ENCODE measurements at places on chromosomes 11 and 22.
A peak's percentile ranks its signal among the peaks of the same experiment; 100 is the strongest.

GRCh38 chr22:36152088-36152487, 8.5 kb downstream of the APOL3 start:
- no peak for DNase-seq

GRCh38 chr11:99568808-99569207, 548.1 kb downstream of the CNTN5 start:
- no peak for DNase-seq

DNA sequence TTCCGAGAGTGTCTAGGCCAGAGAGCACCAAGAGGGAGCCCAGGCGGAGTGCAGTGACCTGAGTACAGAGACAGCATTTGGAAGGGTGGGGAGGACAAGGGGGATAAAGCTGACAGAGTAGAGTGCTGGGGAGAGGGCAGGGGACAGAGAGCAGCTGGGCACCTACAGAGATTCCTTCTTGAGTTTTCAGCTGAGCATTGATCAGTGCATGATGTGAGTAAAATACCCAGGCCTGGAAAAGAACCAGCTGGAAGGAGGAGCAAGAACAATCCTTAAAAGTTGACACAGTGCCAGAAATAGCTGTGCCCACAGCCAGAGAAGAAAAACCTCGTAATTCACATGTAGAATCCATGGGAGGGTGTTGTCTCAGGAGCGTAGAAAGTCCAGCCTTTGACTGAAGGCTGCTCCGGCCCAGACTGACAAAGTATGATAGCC, 33.9 kb upstream of the PANX2 start:
- DNase-seq: no peak

DNA sequence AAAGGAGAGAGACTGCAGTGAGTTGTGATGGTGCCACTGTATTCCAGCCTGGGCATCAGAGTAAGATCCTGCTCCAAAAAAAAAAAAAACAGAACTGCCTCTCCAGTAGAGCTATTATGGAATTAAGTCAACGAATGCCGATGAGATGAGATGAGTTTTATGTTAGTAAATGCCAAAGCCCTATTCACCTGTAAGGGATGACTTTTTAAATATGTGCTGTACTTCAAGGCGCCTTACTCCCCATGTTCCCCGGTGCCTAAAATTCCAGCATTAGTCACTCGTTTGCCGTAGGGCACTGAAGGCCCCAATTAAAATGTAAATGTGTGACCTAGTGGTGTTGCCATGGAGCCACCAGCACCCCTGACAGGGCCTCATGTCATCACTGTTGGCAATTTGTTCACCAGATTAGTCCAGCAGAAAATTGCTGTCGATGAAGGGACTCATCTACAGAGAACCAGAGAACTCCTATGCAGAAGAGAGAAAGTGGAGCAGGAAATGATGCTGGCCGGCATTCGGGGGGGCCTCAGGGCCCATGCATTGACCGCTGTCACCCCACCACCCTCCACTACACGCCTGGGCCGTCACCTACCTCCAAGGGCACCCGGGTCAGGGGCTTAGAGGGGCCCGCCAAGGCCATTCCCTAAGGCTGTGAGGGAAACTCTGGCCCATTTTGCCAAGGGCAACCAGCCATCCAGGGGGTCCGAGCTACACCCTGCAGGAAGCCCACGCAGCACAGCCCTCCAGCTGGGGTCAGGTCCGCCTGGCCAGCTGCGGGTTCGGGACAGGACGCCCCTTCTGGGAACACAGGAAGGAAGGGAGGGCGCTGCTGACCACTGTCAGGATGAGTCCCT, 17.8 kb downstream of the LIF start:
- no peak for DNase-seq

DNA sequence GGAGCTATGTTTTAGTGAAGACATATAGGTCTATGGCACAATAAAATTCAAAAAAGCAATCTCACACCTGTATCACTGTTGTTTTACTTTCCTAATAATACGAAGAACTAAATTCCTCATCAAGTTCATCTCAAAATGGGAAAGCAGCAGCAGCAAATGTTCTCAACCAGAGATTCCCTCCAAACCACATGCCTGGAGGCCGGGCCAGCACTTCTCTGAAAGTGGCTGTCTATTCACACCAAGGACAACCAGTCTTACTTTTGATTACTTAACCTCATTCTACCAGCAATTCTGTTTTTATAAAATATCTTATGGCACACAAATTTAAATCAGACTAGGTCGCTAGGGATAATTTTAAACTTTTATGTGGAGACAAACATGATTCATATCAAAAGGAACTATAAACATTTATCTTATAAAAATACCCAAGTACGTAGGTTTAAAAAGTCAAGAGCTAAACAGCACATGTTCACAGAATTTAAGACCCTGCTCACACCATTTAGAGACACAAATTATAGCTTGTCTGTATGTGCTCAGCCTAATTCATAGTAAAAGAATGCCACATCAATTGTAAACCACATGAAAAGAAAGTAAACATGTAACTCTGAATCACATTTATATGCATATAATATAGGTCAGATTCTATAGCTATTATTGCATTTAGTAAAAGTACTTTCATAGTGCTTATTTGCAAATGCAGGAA, 46.1 kb downstream of the RRAS2 start:
- no peak for DNase-seq

DNA sequence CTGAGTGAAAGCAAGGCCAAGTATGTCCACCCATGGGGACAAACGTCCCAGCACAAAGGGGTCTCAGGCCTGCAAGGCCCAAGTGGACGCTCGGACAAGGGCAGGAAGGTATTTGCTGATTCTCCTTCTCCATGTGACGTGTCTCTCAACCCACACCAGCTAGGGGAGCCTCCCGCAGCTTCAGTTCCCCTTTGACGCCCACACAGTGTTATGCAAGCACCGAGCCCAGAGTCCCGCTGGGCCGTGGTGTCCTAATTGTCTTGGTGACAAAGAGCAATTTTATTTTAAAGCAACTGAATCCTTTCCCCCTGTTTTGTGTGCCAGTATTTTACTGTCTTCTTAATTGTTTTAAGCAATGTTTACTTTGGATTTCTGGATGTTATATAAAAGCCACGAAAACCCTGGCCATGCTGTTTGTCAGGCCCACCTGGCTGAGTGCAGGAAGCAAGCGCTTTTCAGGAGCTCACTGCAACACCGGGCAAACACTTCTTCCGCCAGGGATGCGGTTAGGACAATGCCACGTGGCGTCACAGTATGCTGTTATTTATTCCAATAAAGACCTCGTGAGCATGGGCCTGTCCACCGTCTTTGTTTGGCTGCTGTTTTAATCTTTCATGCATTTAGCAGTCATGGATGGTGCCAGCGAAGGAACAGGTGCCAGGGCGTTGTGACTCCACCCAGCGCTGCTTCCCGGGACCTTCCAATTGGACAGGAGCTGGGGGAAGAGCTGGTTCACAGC, 8.2 kb upstream of the PARVG start:
- peak; percentile 17 for DNase-seq

DNA sequence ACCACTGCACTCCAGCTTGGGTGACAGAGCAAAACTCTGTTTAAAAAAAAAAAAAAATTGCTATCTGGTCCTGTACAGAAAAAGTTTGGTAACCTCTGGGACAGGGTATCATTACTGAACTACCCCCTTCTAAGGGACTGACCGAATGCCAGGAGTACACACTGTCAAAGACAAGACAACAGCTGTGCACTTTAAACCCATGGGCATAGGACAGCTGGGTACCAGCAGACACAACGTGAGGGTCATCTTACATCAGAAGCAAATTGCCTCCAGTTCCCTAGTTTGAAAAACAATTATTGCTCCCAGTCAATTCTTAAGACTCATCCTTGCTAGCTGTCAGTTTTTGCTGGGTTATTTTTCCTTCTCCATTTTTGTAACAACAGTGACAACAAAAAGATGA, 17.8 kb downstream of the CD59 start:
- no peak for DNase-seq

GRCh38 chr22:44042249-44043218, 18.4 kb downstream of the PARVB start:
- DNase-seq: no peak

GRCh38 chr11:41921746-41922390, 462.4 kb upstream of the LRRC4C start:
- no peak for DNase-seq

- DNase-seq: no peak
Measured at GRCh38 chr22:25942856-25943411, 200.9 kb downstream of the MYO18B start.

DNA sequence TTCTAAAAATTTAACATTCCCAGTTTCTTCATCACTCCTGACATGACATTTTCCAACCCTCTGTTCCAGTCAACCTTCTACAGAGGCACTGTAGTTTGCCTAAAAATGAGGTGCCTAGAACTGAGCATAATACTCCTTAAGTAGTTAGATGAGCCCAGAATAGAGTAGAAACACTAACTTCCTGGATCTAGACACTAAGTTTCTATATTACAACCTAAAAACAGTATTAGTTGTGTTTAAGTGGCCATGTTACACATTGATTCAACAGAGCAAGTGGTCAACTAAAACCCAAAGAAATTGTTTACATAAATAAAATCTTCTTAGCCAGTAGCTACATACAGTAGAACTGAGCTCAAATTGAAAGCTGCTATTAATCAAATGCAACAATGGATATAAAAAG, 1.3 kb downstream of the HPS5 start:
- no peak for DNase-seq

DNA sequence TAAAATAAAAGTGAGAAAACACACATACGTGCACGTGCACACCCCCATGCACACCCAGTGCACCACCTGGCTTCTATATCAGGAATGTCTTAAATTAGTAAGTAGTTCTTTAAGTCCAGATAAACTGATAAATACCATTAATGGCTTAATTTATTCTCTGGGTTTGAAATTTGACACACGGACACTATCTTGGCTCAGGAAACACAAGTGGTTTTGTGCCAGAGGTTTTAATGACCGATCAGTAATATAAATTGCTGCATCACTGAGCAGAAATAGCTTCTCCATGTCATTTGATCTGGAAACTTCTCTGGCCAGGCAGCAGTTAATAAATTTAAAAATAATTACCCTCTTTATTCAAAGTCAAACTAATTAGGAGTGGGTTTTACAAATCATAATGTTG, 101.5 kb upstream of the NNMT start:
- DNase-seq: no peak

All from CD4-positive, alpha-beta T cell treated with Interleukin-1 beta for 1 hour (primary cell).